ENCODE measurements at places on chromosomes 11 and 22. TPM values are rescaled to one million over a fixed set of nuclear protein-coding genes. Genes with fewer than 3 reads are reported as not detected.

BAIAP2L2 gene
- total RNA-seq: 0.80 TPM

KDELR3 gene
- total RNA-seq: 18.0 TPM

DNA sequence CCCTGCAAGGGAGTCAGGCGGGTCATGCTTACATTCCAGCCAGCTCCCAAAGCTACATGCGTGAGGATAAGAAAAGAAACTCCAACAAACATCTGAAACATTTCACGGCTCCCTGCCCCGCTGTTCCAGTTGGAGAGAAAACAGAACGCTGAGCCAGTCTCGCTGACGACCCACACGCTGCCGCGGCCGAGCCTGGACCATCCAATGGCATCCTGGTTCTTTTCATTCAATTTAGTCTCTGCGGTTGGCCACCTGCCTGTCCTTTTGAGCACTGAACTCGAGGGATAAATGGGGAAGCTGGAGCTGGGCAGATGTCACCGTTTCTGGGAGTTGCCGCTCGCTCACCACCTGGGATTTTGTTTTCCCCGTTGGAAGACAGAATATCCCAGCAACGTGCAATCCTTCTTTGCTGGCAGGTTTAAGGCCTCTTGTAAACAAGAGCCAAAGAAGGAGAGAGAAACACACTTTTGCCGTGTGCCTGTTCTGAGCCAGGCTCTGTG is 45.3 kb upstream of the SHISAL1 start:
- DNase-seq: no peak

GRCh38 chr11:73175551-73176144 is 33.5 kb upstream of the FCHSD2 start:
- DNase-seq: no peak

DNA sequence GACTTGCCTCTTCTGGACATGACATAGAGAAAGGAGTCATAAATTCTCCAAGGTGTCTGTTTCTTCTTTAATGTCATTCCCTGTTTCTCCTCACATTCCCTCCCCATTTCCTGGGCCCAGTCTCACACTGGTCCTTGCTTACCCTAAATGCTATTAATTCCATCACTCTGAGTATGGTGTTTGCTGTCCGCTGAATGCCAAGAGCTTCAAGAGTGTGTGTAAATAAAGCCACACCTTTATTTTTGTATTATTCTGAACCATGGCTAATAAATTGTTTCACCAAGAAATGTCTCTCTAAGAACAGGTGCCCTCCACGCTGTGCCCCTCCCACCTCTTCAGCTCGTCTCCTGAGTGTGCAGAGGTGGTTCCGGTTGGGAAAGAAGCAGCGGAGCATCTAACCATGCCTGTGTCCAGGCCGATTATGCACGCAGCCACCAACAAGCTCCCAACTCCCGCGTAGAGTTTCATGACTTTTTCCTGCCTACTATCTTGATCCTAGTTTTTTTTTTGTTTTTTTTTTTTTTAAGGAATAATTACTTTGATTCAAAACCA is 8.6 kb downstream of the TMEM121B start:
- DNase-seq: no peak

DNA sequence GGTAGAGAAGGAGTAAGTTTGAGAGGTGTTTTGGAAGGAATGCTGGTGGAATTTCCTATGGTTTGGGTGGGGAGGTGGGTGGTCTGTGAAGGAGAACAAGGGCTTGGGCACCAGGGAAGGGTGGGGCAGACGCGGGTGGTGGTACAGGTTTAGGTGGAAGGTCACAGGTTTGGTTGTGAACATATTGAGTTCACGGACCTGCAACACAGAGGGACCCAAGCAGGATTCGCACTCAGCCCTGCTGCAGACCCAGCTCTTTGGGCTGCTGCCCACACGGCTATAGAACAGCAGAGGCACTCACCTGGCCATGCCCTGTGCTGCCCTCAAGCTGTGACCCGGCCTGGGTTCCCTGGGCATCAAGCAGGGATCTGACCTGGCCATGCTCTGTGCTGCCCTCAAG is 33.5 kb upstream of the EMID1 start:
- no peak for DNase-seq

- no peak for DNase-seq
These were observed 33.8 kb downstream of the SLC35F2 start for GRCh38 chr11:107824668-107825369.

Data from breast epithelium (tissue), 4 donors.